Endothelial cell (in vitro differentiated cells): ENCODE measurements at places on chromosomes 1 and 21.

- no peak for DNase-seq
Measured at GRCh38 chr21:37219761-37220432, 47.2 kb downstream of the VPS26C start.

DNA sequence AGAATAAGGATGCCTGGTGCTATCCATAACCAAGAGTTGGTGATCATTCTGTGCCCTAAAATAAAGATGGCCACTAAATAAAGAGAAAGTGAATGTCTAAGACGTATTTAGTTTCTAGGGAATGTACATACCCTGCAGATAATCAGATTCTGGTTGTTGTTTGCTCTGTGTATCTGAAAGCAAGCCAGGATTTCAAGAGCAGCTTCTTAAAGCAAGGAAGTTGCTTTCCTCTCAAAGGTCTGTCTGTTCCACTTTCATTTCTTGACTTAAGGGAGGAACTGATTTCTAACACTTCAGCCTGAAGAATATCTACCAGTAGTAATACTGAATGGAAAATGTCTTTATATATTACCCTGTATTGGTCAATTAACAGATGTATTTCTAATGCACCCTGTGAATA, 88.8 kb downstream of the KIF1B start:
- DNase-seq = no peak

- DNase-seq = no peak
Measured at GRCh38 chr1:41641941-41642527, 157.6 kb upstream of the EDN2 start.

DNA sequence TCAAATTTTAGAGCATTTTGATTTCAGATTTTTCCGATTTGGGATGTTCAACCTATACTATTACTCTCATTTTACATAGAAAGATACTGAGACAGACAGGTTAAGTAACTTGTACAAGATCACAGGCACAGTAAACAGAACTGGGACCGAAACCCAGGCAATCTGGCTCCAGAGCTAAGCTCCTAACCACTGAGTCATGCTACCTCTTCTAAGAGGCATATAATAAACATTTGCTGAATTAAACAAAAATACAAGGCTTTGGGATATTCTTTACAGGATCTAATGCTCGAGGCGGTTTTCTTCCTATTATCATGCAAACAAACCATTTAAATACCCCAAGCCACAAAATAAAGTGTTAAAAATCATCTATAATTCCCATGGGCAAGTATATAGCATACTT, 50.3 kb downstream of the MCOLN2 start:
- no peak for DNase-seq

DNA sequence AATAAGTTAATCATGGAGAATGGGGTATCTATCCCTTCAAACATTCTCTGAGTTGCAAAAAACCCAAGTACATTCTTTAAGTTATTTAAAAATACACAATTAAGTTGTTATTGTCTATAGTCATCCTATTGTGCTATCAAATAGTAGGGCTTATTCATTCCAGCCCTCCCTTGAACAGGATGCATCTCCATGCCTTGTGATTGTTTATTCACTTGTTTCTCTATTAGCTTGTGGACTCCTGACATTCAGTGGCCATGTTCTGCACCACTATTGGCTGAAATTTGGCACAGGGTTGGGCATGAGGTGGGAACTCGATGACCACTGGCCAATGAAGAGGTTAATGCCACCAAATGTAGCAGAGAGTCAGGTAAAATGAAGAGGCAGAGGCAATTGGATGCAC, 272.8 kb downstream of the TNR start:
- no peak for DNase-seq

DNA sequence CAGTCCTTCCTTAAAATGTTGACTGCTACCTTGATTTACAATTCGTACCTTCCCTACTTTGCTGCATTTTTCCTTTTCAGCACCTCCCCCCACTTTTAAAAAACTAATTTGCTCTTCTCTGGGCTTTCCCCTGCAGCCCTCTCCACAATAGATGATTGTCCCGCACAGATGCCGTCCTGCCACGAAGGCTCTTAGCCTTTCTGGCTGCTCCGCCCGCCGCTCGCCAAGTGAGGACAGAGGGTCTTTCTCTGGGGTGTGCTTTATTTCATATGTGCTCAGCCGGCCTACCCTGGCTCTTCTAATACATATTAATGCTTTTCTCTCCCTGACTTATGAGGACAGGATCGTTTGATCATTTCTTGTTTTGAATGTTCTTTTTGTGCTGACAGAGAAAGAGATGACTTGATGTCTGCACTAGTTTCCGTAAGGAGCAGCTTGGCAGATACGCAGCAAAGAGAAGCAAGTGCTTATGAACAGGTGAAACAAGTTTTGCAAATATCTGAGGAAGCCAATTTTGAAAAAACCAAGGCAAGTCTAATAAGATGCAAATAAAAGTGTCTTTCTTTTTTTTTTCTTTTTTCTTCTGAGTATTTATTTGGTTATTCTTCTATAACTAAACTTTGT, 60.6 kb downstream of the SDCCAG8 start:
- DNase-seq = no peak

DNA sequence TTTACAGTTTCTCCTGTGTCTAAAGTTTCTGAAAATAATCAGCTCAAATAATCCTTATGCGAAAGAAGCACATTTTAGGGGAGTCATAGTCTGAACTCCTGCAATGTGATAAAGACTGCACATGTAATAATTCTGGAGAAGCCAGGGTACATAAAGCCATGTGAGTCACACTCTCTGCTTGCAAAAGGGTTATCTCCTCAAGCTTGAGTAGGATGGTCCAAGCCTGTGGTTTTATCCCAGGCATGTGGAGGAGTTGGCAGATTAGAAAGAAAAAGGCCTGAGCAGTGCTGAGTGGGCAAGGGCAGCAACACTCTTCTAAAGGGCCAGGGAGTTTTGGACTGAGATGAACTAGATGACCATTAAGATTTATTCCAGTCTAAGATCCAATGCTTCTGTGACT, 220.4 kb downstream of the RHOU start:
- no peak for DNase-seq
